ENCODE measurements at places on chromosomes 3 and 15.

GRCh38 chr15:90597577-90597976, 67.9 kb downstream of the CRTC3 start:
- DNase-seq, result no peak

DNA sequence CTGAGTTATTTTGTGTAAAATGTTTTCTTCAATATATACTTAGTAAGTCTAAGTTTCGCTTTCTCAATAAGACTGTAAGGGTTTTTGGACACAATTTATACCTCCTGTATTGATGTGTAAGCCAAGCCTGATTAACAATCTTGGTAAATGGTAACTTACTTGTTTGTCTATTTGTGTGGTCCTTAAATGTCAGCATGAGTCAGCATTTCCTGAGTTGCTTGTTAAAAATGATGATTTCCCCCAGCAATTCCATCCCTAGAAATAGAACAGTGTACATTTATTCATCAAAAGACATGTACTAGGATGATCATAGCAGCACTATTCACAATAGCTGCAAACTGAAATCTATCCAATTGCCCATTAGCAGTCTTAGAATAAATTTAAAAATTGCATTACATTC, 53.4 kb upstream of the LRIG1 start:
- DNase-seq, result no peak

DNA sequence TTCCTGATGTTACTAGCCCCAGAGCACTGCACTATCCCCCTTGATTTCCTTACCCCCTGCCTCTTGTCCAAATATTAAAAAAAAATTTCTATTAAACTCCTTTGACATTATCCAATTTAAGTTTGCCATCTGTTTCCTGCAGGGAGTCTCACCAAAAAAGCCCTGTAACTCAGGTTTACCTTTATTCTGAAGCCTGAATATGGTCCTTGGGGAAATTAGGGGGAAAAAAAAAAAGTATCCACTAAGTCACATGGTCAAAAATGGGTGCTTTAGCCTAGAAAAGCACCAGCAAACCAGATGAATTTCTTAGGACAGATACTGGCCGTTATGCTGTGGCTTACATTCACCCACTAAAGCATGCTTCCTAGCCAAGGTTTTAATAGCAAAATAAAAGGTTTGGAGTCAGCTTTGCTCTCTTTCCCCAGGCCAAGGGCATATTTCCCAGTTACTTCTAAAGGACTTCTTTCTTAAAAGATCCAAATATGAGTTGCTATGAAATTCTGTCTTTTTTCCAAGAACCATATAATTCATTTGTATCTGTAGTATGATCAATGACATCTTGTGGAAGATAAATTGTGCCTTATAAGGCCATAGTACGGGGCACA, 394.9 kb downstream of the LSAMP start:
- DNase-seq, result no peak

DNA sequence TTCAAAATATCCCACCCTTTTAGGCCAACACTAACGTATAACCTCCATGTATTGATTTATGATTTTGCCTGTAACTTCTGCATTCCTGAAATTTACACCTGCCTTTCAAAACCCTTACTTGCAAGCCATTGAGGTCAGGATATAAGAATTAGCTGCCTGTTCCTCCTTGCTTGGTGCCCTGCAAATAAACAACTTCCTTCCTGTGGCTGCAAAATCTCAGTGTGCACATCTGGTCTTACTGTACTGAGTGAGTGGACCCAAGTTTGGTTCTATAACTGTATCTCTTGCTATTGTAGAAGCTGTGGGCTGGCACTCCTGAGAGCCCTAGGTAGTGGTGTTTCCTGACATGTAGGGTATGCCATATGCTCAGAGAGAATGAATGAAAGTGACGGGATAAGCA, 191.1 kb upstream of the RASGRP1 start:
- no peak for DNase-seq

DNA sequence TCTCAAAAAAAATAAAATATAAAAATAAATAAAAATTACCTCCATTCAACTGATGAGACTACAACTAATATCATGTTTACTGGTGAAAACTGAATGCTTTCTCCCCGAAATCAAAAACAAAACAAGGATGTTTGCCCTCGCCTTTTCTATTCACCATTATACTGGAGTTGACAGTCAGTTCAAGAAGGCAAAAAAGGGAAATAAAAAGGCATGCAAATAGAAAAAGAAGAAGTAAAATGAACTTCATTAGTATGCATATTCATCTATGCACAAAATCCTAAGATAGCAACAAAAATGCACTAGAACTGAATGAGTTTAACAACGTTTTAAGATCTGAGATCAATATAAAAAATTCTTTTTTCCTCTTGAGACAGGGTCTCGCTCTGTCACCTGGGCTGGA, 72.7 kb upstream of the FAM174B start:
- no peak for DNase-seq

DNA sequence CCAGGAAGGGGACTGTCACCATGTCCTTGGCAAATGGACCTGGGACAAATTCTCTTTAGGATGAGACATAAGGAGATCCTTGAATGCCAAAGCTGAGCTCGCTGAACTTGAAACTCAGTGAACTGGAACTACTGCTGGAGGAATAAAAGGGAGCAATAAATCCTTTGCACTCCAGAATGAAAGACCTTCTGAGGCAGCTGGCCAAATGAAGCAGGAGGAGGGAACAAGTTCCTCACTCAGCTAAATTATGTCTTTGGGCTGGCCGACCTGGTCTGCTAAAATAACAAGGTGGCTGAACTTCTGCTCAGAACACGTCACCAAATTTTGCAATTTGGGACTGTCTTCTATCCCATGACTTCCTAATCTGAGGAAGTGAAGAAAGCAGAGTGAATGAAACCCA, 314.7 kb downstream of the LPP start:
- DNase-seq, result no peak

DNA sequence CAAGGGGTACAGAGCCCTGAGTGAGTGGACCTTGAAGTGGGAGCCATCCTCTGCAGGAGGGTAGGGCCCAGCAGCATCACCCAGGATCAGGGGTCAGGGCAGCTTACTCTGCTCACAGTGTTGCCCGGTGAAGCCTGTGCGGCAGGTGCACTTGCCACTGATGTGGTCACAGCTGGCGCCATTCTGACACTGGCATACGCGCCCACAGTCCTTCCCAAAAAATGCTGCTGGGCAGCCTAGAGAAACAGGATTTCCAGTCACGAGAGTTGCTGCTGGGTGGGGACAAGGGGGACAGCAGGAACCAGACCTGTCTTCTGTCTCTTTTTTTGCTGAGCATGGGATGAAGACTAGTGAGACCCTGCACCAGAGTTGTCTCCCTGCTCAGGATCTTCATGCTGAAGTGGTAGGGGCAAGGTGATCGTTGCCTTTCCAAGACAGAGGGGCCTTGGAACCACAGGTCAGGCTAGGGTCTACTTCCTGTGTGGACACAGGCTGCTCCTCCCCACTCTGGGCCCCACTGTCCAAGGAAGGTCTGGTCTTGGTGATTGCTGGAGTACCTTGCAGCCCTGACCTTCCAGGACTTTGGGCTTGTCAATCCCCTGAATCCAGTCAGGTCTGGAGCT, 46.9 kb downstream of the RAB11A start:
- DNase-seq, result no peak

DNA sequence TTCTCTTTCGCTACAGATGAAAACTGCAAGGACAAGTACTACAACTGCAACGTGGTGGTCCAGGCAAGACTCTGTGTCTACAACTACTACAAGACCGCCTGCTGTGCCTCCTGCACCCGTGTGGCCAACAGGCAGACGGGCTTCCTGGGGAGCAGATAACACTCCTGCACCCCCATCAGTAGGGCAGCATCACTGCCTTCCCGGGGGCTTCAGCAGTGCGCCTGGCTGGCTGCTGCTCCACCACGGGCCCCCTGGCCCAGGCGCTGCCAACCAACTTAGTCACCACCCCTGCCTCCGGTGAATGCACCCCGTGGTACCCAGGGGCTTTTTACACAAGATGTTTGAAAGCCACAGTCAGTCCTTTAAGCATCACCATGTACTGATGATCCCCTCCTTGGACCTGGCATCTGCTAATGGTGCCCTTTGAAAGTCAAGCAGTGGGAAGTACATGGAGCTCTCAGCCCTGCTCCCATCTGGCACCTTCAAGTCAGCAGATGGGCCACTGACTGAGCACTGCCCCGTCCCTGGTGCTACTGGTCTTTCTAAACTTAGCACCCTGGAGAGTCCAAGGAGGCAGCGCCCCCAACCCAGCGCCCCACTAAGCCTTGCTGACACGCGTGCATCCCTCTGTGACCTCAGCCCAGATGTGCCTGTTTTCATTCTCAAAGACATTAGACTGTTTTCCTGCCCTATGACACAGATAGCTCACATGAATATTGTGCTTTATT, 33.0 kb upstream of the NR2E3 start:
- peak; percentile 22 for DNase-seq

DNA sequence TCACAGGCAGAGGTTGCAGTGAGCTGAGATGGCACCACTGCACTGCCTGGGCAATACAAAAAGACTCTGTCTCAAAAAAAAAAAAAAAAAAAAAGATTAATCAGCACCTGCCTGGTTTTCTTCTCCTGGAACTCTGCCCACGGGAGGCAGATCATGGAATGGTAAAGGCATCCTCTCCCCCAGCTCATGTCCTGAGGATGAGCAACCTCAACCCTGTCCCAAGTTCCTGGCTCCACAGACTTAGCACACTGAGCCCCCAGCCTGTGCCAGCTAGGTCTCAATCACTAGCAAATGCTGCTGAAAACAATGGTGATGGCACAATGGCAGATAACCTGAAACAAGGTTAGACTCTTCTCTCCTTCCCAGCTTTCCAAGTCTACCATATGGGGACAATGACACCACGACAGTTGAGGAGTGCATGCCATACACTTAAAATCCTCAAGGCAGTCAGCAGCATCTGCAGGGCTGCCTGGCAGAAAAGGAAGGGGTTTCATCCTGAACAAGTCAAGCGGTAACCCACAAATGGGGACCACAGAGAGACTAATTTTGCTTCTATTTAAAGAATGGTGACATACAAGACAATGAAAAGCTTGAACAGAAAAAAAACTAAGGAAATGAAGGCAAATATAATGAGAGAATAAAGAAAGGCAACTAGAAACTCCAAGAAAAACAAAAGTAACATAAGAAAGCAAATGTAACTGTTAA, 4.8 kb downstream of the CLN6 start:
- no peak for DNase-seq

DNA sequence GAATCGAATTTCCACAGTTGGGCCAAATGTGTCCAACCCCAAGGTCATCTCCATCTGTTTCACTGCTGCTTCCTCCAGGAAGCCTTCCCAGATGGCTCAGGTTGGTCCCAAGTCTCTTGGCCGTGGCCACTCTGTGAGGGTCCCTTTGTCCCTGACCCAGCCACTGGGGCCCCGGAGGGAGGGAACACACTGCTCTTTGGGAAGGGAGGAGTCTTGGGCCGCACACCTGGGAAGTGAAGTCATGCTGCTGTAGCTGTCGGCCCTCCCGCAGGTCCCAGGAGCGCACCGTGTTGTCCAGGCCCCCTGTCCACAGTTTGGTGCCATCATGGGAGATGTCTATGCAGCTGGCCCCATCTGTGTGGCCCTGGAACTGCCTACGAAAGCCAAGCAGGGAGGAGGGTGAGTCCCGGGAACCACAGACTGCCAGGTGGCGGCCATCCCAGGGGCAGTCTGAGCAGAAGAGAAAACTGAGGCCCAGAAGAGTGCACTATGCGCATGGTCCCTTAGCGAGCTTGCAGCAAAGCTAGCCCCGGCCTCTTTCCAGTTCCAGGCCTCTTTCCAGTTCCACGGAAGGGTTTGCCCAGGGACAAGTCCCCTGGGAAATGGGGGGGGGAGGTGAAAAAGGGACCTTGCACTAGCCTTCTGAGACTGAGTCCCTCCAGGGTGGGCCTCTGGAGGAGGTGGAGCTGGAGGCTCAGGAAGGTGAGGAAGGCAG, 44.6 kb downstream of the TLE3 start:
- no peak for DNase-seq
